Ovary (tissue), 10 donors: ENCODE measurements at places on chromosomes 6 and 20. TPM values are rescaled to one million over a fixed set of nuclear protein-coding genes. Genes with fewer than 3 reads are reported as not detected.

The PSORS1C1 gene
- 7.7 TPM for total RNA-seq

The BMP7 gene
- total RNA-seq: 0.20 TPM

The TSBP1 gene
- total RNA-seq: not detected

The MOCS1 gene
- total RNA-seq: 10.9 TPM

The FRK gene
- total RNA-seq: 0.38 TPM

The RNF182 gene
- not detected for total RNA-seq

The AGER gene
- 4.8 TPM for total RNA-seq

The SLC22A16 gene
- total RNA-seq: 0.50 TPM

DNA sequence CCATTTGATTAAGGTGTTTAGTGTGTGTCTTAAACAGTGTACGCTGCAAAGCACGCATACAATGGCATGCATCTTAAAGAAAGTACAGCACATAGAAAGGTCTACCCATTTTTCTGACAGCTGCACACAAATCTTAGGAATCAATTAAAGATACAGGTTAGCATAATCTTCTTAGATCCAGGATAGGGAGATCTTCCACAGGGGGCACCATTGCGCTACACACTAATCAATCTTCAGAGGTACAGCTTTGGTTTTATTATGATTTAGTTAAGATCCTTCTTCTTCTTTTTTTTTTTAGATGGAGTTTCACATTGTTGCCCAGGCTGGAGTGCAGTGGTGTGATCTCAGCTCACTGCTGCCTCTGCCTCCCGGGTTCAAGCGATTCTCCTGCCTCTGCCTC is 63.7 kb upstream of the BEND3 start:
- H3K4me1 ChIP-seq: no peaks in the 10 kb centered on the region
- no peaks in the 10 kb centered on the region for H3K36me3 ChIP-seq
- no peaks in the 10 kb centered on the region for H3K27me3 ChIP-seq
- no peak overlapping the region for H3K27ac ChIP-seq
- no peak overlapping the region for H3K4me3 ChIP-seq

DNA sequence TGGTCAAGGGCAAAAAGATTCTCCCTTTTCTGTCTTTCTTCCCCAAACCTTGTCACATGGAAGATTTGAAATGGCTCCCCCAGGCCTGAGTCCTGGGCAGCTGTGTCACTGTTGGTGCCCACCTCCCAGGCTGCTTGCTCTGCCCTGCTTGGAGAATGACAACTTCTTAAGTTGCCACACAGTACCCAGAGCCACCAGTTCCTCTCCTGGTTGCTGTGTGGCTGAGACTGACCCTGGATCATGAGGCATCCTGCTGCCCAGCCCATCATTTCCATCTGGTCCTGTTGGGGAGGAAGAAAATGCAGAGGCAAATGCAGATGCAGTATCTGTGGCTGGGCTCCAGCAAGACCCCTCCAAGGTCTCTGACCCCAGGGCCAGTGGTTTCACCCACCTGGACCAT is 113.7 kb downstream of the PHACTR3 start:
- no peaks in the 10 kb centered on the region for H3K36me3 ChIP-seq
- no peak for DNase-seq
- no peaks in the 10 kb centered on the region for H3K27me3 ChIP-seq
- no peak overlapping the region for H3K4me3 ChIP-seq

DNA sequence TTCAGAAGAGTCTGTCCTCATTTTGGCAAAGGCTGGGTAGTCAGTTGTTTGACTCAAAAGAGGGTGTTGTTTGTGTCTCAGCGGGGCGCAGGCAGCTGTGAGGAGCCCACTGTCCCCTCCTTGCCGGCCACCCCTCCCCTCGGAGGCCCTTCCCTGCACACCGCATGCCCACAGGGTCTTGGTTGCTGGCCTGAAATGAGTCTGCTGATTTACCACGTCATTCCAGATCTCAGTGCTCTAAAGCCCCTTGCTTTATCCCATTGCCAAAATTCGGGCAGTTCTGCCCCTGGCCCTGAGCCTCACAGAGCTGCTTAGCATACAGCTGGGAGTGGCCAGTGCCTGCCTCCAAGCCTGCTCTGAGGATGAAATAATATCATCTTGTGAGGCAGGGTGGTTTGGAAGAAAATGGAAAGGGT is 220.7 kb downstream of the UST start:
- DNase-seq: no peak
- H3K36me3 ChIP-seq: no peaks in the 10 kb centered on the region
- H3K4me1 ChIP-seq: no peaks in the 10 kb centered on the region
- no peak overlapping the region for H3K4me3 ChIP-seq

GRCh38 chr20:45346851-45347250 is 1.4 kb downstream of the SDC4 start:
- H3K4me1 ChIP-seq: peaks cover 17% of the 10 kb centered on the region
- no peaks in the 10 kb centered on the region for H3K27me3 ChIP-seq
- H3K4me3 ChIP-seq: peak overlapping the region; percentile 67
